ENCODE measurements at places on chromosomes 1 and 21.

- no peak for DNase-seq
Observed at GRCh38 chr1:201112173-201112731, at the start of gene CACNA1S. Gene CACNA1S, minus strand, starts transcription at chr1:201112426. Its CDS starts 87 bp downstream, at chr1:201112339.

- DNase-seq = peak; percentile 77
Observed at GRCh38 chr1:97943354-97943753, 22.5 kb upstream of the DPYD start.

DNA sequence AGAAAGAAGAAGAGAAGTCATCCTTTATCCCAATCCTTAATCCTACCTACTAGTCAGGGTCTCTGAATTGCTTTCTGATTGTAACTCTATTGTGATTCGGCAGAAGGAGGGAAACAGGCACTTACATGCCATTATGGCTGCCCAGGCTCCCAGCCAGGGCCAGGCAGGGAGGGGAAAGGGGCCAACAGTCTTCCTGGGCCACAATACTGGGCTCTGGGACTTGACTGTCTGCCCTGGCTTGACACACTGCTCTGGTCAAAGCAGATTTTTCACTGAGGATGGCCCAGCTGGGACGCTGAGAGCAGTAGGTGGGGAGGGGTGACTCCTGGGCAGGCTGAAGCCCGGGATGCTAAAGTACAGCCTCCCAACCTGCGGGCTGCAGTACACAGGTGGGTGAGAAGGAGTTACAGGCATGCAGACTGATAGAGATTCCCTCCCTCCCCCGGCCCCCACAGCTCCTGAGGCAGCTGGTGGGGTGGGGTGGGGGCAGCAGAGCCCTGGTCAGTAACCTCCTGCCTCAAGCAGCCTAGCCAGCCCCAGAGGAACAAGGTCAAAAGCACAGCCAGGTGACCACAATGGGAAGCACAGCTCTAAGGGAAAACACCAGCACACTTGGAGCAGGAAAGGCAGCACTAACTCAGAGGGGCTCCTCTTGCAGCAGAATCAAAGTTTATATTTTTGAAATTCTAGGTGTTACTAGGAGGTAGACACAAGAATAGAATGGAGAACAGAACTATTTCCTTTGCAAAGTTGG is 25.3 kb downstream of the KCND3 start:
- DNase-seq = no peak

- no peak for DNase-seq
Observed at GRCh38 chr21:42388740-42389448, 7.0 kb downstream of the TMPRSS3 start.

GRCh38 chr21:24890021-24890420 is 717.3 kb downstream of the MRPL39 start:
- DNase-seq = no peak

DNA sequence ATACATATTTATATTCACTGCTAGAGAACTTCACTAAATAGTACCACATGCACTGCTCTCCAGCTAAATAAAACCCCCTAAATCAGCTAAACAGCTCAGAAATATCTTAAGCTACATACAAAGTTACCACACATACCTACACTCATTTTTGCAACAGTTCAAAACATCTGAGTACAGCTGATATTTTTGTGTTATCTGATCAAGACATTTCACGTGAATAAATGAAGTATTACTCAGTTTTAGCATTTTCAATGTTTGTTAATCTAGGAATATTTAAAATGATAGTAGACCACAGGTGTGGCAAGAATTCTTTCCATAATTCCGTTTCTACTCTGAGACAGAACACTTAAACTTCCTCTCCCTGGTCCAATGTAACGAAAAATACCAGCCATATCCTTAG is 20.8 kb downstream of the EVI5 start:
- no peak for DNase-seq

GRCh38 chr1:85884372-85885035 is 176.3 kb upstream of the ZNHIT6 start:
- no peak for DNase-seq

GRCh38 chr1:33097137-33097611 is 16.2 kb downstream of the AZIN2 start:
- DNase-seq = no peak

- DNase-seq = peak; percentile 90
Observed at GRCh38 chr1:19949016-19949415, 25.6 kb upstream of the PLA2G2E start.

DNA sequence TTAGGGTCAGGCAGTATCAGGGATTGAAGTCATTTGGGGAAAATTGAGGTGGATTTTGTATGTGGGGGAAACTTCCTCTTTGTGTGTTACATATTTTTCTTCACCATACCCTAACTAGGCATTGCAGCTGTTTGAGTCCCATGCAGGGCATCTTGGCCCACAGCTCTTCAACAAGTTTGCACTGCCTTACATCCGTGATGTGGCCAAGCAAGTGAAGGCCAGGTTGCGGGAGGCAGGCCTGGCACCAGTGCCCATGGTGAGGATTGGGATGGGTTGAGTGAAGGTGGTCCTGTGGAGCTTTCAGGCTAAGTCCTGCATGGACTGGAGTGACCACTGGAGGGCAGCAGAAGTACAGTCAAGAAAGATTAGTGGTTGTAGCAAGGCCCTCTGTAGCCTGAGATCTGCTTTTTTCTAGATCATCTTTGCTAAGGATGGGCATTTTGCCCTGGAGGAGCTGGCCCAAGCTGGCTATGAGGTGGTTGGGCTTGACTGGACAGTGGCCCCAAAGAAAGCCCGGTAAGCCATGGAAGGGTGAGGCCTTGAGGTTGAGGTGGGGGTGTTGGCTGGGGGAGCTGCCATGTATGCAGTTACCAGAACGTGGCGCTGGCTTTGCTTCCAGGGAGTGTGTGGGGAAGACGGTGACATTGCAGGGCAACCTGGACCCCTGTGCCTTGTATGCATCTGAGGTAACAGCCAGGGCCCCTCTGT is 2.4 kb downstream of the UROD start:
- DNase-seq = peak; percentile 49

DNA sequence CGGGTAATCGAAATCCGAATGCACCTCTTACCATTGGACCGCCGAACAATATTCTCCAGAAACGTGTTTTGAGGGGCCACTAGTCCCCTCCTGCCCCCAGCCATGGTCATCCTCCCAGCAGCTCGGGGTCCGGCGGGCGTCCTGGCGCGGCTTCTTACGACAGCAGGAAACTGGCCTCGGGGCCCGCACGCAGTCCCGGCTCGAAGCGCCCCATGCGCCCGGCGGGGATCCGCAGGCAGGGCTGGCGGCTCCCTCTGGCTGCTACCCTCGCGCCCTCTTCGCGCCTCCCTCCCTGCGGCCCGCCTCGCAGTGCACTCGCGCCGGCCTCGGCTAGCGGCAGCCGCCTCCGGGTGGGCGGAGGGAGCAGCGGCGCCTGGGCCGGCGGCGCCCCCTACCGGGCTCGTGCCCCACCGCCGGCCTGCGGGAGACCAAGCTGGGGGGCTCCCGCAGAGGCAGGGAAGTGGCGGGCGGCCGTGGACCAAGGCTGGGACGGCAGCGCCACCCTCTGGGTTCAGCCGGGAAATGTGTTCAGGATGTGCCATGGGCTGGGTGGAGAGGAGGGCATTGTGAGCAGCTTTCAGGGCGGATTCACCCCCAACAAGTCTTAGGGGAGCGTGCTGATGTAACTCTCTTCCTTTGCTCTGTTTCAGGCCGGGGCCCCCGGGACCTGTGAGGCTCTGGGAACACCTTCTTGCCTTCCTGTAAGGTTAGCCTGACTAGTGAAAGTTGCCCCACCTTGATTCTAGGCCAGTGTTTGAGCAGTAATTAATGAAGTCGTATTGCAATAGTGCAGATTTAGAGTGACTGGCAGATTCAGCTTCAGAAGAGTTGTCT is at the start of gene KCNH1:
Gene KCNH1 (minus strand): TSS at position 313 of the 834 bp plus-strand sequence. CDS start 203 bp downstream, at position 110.
- DNase-seq = peak; percentile 59

DNA sequence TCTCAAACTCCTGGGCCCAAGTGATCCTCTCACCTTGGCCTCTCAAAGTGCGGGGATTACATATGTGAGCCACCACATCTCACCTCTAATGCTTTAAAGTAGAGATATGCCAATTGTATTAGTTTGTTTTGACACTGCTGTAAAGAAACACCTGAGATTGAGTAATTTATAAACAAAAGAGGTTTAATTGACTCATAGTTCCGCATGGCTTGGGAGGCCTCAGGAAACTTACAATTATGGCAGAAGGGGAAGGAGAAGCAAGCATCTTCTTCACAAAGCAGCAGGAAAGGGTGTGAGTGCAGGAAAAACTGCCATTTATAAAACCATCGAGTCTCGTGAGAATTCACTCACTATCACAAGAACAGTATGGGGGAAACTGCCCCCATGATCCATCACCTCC is 3.5 kb upstream of the MYCL start:
- DNase-seq = no peak

DNA sequence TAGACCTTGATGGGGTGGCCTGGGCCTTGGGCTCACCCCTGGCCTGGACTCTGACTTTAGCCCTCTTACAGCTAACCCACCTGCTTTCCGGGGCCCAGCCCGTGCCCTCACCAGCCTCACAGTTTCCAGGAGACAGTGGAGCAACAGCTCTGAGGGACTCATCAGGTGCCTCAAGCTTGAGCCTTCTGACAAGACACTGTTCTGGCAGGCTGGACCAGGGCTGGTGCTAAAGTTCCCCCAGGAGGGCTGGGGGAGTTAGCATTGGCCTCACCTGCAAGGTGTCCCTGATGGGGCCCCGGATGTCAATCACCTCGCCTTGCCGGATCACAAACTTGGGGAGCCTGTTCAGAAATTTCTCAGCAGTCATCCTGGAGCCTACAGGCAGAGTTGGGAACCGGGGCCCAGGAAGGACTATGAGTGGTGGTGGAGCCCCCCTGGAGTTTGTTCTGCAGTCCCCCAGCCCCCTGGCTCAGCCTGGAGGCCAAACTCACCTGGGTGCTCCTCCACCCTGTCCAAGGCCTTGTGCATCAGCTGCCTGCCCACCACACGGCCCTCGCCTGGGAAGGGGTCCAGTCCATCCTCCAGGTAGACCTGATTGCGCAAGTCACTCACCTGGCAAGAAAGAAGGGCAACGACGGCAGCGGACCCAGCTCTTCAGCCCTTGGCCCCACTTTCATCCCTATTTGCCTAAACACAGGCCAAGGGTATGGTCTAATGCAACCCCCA is 4.1 kb downstream of the SH3BGRL3 start:
- no peak for DNase-seq

- DNase-seq = peak; percentile 43
Observed at GRCh38 chr1:20192364-20192763, 6.0 kb upstream of the PLA2G2C start.

DNA sequence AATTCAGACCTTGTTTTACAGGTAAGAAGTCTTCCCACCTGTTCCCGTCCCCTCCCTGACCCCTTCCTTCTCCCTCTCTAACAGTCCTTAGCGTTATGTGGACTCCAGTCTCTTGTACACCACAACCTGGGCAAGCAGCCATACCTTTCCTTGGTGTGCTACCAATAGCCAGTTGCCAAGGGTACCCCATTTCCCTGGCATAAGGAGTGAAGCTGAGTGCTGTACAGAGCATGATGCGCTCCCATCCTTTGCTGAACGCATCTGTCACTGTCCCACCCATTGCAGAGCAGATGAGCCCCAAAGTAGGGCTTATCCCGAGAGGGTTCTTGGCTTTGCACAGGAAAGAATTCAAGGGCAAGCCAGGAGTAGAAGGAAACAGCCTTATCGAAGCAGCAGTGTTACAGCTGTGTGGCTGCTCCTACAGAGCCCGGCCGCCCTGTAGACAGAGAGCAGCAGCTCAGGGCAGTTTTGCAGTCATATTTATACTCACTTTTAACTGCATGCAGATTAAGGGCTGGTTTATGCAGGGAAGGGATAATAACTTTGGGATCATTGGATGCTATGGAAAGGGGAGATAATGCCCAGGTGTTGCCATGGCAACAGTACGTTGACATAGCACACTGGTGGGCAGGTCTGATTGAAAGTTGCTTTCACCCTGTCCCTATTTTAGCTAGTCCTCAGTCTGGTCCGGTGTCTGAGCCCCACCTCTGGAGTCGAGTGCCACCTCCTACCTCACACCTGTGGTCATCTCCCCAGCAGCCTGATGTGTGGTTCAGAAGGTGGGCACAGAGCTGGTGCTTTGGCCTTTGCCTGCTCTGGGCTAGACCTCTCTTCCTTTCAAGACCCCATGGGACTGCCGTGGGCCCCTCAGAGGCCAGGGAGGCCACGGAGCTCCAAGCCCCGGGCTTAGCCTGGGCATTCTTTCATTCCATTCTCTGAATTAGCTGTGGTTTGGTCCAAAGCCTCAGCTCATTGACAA is 5.1 kb downstream of the FHAD1 start:
- no peak for DNase-seq

- no peak for DNase-seq
Observed at GRCh38 chr1:24528744-24529143, 26.1 kb downstream of the RCAN3 start.

DNA sequence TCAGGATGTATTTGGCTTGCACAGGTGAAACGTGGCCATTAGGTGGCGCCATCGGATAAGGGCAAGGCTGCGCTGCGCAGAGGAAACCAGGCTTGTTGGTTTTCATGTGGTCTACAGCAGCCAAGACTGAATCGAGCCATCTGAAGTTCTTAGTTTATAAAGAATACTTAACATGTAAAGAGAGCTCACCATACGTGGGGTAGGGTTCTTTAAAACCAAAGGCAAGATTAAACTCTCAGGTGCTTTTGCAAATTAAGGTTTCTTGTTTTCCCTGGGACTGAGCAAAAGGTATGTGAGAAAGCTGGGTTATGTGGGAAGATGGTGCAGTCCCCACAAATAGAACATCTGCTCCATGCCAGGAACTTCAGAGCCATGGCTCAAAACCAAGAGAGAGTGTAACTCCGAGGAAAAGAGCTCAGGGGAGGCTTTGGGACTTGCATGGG is 9.3 kb downstream of the MASP2 start:
- DNase-seq = peak; percentile 68

DNA sequence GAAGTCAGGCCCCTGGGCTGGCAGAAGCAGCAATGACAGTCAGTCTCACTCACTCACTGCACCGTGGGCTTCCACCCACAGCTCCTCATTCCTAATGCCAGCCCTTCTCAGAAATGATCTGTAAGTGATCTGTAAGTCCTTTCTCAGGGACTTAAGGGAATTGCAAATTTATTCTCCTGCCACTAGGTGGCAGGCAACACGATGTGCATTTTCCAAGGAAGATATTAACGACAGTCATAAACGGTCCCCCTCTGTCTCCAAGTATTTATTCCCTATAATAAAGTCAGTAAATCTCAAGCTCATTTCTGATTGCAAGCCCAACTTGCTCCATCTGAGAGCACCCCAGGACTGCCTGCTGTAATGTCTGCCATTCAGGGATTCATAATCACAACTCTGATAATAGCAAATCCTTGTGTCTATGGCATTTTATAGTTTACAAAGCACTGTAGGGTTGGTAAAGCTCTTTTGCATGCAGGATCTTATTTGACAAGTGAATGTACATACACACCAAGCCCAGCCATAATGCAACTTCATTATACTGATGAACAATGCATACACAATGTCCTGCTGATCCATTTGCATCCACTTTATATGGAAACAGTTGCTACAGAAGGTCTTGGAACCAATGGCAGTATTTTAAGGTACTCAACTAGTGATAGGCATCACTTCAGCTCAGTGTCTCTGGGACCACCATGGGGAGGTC is 380.5 kb upstream of the CAMK1G start:
- DNase-seq = peak; percentile 40

DNA sequence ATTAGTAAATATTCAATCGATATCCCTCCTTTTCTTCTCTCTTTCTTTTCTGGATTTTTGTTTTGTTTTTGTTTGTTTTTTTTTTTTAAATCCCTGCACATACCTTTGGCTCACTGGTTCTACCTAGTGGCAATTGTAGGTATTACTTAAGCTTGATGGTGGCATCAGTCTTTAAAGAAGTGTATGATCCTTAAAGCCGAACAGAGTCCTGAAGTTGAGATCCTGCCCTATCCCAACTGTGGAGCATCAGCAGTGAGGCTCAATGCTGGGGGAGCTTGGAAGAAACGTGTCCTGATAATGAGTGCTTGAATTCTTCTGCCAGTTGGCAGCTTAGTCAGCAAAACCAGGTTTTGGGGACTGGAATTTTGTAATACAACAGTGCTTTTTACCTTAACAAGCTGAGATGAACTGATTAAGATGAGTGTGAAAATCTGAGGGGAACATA is 60.8 kb downstream of the FASLG start:
- no peak for DNase-seq

Data from mammary epithelial cell (primary cell).